DMS53 (cell line): ENCODE measurements at places on chromosomes 5 and 9.
A peak's percentile ranks its signal among the peaks of the same experiment; 100 is the strongest.

DNA sequence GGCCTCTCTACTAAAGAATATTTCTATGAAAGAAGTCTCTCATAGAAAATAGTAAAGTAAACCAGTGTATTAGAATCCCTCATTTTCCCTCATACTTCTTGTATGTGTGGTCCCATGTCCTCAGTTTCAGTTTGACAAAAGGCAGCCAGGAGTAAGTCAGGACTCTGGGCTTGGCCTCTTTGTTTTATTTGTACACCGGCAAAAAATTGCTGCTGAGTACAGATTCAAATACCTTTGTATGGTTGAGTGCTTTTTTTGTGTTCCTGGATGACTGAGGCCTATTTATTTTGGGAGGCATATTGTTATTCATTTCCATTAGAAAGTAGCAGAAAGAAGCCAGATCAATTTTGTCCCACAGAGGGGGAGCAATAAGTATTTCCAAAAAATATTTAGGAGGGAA is 47.3 kb upstream of the CEP78 start:
- DNase-seq, result no peak

- no peak for DNase-seq
These were observed 173.6 kb upstream of the IER5L start for GRCh38 chr9:129351642-129352145.

DNA sequence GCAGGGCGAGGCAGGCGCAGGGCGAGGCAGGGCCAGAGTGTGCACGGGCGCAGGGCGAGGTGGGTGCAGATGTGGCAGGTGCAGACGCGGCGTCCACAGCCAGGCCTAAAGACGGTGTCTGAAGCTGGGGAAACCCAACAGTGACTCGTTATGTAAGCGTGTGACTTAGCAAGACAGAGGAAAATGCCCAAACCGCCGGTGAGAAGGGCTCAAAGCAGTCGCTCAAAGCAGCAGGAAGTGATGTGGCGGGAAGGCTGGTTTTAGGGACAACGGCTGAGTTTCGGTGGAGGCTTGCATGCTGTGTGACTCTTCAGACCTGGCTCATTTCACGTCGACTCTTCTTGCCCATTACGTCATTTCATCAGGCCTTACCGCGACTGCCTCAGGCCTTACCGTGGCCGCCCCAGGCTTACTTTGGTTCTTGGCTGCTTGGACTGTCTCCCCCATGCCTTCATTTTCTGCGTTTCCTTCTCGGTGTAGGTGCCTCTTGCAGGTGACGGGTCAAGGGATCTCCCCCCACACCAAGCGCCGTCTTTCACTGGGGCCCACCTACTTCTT is 50.5 kb upstream of the EXOC3 start:
- peak; percentile 69 for DNase-seq

DNA sequence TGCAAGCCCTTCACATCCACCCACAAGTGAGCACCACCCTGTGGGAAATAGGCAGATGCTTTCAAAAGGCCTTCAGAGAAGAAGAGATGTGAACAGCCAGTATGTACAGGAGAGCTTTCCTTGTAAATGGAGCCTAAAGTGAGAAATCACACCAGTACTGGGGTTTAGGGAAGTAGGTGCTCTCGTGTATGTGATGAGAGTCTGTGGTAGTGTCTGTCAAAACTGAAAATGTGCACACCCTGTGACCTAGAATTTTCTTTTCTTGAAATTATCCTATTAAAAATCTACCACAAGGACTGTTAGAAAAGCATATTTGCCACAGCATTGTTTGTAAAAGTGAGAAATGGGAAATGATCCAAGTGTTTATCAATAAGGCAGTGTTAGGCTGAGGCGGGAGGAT is 16.6 kb downstream of the OTULINL start:
- no peak for DNase-seq

GRCh38 chr5:54379590-54379989 is 69.2 kb upstream of the ARL15 start:
- DNase-seq, result no peak

GRCh38 chr9:80410106-80410505 is 838.3 kb downstream of the TLE4 start:
- DNase-seq, result no peak

DNA sequence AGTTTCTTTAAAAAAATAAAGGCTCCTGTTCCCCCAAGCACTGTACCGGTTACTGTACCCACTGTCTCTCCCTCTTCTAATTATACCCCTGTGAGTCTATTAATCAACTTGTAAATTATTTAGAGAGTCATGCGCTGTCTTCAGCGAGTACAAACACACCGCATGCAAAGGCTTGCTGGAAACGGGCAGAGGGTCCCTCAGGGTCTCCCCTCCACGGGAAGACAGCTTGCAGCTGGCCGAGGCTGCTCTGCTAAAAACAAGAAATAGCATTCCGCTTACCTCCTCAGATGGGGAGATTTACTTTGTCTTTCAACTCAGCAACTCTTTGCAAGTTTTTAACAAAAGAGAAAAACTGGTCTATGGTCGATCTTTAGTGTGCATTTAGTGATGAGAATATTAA is 71.8 kb downstream of the AK8 start:
- no peak for DNase-seq

GRCh38 chr5:154757814-154758406 is 2.7 kb downstream of the LARP1 start:
- peak; percentile 39 for DNase-seq

- no peak for DNase-seq
These were observed 1290.8 kb upstream of the CDH9 start for GRCh38 chr5:28329176-28329575.

- DNase-seq, result no peak
These were observed 14.6 kb upstream of the GCNT1 start for GRCh38 chr9:76444322-76444929.

DNA sequence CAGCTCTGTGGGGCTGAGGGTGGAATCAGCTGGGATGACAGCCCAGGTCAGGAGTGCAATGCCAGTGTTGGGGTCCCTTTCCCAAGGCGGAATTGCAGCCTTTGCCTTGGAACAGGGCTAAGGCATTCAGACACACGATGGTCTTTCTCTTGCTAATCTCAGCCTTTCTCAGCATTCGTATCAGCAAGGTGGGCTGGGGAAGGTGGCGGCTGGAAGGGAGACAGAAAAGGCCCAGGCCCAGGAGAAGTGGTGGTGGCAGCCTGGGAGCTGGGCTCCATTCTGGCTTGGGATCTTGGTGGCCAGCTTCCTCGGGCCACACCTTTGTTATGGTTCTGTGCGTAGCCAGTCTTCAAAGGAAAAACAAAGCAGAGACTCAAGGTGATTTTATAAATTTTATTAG is 1.1 kb upstream of the ARHGEF28 start:
- no peak for DNase-seq

- no peak for DNase-seq
These were observed 8.0 kb downstream of the PITX1 start for GRCh38 chr5:135025730-135026644.

DNA sequence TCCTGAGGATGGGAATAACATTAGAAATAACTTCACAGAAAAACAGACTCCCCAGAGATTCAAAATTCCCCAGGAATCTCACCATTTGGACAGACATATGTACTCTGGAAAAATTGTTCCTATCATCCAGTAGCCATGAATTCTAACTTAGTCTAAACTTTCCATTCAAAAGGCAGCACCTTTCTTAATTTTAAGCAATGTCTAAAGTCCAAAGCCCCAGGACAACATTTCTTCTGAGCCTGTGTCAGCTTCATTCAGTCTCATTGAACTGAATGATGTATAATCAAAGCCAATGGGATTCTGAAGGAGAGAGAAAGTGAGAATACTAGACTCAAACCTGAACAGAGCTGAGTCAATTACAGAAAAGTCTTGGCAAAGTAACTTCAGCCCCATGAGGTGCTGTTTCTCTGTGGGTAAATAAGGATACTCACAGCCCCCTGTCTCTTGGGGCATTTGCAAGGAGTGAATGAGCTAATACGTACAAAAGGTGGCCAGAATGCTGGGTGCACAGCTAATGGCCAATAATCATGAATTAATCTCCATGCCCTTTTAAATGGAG is 140.6 kb downstream of the SEMA5A start:
- DNase-seq, result no peak

DNA sequence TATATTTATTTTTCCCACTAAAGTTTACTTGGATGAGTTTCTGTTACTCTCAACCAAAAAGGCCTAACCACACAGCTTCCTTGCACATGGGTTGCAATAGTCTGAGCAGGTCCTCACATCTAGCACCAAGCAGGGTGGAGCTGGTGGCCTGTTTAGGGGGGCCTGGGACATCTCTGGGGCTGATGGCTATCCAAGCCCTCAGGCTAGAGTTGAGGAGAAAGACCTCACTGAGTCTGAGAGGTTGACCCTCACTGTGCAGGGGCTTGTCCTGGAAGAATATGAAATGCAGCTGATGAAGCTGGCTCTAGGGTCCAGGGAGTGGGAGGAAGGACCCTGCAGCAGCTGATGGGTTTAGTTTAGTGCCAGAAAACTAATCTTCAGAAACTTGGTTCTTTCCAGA is 217.1 kb upstream of the MVB12B start:
- DNase-seq, result no peak

- no peak for DNase-seq
These were observed 2.3 kb downstream of the NMRK1 start for GRCh38 chr9:75085640-75086039.

DNA sequence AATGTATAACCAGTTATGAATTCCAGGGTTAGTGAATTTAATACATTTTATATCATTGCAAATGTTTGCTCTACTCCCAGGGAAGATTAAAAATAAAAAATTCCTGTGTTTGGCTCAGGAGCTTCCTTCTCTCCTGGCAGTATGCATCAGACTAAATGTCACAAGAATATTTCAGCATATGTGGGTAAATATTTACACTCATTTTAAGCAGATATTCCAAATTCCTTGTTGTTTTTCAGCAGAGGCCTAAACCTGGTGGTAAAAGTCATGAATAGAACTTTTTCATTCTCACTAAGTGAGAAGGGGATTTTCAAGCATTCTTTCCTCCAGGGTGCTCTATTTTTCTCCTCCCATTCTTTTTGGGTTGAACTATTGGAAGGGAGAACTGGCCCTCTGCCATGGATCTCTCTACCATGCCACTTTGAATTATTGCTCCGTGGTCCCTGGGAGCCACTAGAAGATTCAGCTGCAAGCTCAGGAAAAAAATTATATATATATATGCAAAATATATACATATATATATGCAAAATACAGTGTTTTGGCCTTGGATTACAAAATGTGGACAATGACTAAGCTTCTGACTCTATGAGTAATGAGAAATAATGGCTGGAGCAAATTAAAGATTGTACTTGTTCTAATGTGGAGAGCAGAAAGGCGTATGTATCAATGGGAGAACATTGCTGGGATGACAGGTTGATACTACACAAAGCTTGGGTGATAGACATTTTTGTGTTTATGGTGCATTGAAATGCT is 180.6 kb upstream of the PAPPA start:
- no peak for DNase-seq

GRCh38 chr9:92713528-92713927 is 43.6 kb upstream of the IPPK start:
- DNase-seq, result no peak

GRCh38 chr5:65760504-65761275 is 38.7 kb downstream of the NLN start:
- DNase-seq, result peak; percentile 19

DNA sequence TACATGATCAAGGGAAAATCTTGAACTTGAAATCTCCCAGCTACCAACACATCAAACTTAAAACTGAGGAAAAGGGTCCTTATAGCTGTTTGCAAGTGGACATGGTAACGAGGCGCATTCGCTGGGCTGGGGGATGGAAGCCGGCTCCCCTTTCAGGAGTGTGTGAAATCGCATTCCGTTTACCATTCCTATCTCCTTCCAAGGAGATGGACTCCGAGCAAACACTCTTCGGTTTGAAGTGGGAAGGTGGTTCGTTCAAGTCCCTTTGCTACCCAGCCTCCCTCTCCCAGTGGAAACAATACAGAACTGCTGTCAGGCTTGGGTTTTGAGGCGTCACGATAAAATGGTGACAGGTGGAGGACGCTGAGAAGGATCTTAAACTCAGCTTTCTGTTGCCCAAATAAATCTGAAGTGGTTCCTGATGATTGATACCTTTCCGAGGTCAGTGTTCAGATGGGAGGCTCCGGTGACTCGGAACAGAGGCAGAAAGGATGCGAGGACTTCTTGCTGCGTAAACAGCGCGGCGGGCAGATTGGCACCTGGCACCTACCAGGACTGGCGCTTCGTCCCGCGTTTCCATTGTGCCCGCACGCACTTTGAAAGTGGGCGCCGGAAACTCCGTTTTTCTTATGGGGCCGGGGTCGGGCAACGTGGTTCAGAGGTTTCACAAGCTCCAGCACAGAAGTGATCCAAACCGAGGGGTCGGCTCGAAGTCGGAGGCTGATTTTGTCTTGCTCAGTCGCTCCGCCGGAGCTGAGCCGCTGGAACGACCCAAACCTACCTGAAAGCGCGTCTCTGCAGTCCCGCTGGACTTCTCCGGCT is 7.0 kb downstream of the MSX2 start:
- no peak for DNase-seq

GRCh38 chr9:136225748-136226679 is 19.6 kb downstream of the QSOX2 start:
- DNase-seq, result peak; percentile 89

DNA sequence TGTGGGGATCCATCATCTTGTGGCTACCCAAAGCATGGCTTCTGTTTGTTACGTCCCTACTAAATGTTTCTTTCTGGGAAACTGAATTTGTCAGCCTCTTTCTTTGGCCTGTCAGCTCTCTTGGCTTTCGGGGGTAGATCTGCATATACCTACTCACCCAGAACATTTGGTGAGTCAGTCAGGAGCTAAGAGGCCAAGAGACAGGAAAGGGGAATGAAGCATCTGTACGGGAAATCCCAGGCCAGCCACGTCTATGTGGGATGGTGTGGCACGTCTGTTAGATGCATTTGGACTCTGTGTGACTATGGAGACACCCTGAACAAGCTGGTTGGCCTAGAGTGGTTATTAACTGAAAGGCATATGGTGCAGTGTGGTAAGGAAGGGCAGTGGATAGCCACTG is 58.1 kb downstream of the CDO1 start:
- DNase-seq, result no peak

GRCh38 chr5:61598126-61598525 is 266.1 kb downstream of the ZSWIM6 start:
- DNase-seq, result peak; percentile 71

GRCh38 chr9:93698140-93698908 is 121.9 kb downstream of the PHF2 start:
- DNase-seq, result no peak

DNA sequence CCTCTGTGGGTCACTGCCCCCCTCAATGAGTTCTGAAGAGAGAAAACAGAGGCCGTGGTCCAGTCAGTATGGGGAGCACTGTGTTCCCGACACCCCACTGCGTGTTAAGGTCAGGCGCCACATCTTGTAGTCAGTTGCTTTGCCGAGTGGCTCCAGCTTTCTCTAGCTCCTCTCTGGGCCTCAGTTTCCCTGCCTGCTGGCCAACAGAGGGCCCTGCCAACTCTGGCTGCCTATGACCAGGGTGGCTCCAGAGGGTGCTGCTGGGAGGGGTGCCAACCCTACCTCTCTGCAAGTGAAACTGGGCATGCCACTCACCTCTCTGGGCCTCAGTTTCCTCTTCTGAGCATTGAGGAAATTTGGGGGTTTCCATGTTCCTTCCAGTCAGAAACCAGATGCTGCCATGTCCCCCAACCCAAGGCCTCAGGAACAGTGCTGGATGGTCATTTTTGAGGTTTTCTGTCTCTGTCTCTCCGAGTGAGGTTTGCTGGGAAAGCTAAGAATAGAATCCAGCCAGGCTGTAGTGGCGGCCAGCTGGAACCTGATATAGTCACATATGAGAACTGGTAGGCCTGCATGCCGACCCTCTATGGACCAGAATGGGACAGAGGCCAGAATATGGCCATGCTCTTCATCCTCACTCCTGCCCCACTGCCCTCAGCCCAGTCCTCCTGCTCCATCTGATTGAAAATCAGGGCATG is 132.1 kb downstream of the PHF2 start:
- no peak for DNase-seq
